Pons (tissue), 1 donor: ENCODE measurements at places on chromosomes 13 and 19.

DNA sequence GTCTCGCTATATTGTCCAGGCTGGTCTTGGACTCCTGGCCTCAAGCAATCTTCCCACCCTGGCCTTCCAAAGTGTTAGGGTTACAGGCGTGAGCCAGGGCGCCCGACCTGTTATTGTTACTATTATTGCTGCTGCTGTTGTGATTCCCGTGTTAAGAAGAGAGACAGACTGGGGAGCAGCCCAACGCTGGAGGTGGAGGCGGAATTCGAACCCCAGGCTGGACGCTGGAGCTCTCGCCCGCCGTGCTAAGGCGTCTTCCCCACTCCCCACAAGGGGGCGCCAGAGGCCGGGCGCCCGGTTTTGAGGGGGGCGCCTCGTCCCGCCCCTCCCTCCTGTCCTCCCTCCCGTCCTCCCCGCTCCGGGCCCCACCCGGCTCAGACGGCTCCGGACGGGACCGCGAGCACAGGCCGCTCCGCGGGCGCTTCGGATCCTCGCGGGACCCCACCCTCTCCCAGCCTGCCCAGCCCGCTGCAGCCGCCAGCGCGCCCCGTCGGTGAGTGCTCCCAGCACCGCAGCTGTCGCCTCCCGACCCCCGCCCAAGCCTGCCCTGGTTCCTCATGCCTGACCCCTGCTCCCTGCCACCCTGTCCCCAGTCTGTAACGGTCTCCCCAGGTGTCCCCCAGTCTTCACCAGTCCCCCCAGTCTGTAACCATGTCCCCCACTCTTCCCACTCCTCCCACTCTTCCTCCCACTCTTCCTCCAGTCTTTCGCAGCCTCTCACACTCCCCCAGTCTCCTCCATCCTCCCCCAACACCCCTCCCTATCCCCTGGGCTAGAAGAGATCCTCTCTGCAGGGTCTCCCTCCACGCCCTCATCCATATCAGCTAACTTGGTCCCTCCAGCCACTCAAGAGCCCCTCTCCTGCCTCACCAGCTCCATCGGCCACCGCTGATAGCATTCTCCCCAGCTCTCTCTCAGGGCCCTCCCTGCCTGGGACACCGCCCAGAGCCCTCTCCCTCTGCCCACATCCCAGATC lies at the start of gene EHD2:
EHD2 (plus strand) TSS at position 377 of the 976 bp plus-strand sequence. CDS start 3,191 bp downstream, outside the sequence.
- no peak for DNase-seq

DNA sequence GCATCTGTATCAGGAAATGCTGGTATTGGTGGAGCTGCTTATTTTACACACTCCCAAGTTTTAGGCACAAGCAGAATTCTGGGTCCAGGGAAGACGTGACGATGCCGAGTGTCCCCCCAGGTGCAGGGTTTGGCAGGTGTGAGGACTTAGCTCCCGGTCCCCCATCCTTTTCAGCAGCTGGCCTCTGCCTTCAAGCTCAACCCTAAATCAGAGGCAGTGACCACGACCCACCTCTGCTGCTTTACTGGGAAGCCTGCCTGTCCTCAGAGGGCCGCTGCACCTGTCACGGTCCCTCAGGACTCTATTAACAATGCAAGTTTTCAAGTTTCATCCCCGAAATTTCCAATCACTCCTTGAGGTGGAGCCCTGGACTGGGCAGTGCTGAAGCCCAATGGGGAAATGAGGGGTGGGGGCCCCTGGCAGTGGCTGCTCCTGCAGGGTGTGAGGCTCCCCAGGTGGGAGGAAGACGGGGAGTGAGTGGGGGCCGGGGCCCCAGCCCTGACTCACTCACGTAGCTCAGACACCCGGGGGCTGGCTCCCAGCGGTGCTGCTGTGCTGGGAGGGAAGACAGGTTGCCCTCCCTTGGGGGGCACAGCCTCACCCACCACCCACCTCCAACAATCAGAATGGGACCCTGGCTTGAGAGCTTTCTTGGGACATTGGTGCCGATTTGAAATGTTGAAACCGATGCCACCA lies 92.6 kb upstream of the MCF2L start:
- no peak for DNase-seq

DNA sequence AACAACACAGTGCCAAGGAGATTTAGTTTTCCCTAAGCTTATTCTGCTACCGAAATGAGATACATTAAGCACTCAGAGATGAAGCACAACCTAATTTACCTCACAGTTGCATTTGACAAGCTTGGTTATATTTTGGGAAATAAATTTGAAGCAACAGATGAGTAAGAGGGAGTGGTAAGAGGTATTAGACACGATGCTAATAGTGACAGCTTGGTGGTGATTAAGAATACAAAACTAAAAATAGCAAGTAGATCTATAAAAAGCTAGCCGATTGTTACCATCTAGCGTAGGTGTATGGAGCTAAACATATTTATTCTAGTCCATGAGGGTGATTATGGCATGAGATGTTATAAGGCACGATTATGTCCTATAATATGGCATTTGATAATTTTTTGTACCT lies 208.5 kb downstream of the PCCA start:
- no peak for DNase-seq

DNA sequence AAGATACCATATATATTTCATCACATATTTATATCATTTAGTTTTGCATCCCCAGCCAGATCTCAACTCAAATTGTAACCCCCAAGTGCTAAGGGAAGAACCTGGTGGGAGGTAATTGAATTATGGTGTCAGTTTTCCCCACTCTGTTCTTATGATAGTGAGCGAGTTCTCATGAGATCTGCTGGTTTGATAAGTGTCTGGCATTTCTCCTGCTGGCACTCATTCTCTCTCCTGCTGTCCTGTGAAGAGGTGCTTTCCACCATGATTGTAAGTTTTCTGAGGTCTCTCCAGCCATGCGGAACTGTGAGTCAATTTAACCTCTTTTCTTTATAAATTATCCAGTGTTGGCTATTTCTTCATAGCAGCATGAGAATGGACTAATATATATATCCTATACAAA lies 462.5 kb upstream of the SLITRK5 start:
- no peak for DNase-seq

DNA sequence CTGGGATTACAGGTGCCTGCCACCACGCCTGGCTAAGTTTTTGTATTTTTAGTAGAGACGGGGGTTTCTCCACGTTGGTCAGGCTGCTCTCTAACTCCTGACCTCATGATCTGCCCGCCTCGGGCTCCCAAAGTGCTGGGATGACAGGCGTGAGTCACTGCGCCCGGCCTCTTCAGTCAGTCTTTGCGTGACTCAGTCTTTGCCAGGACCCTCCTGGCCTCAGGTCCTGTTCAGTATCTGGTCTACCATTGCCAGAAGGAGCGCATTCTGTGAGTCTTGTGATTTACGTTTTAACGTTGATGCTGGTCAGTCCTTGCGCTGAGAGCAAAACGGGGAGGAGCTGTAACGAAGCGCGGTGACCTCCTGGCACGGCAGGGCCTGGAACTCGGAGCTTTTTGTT lies 7.6 kb upstream of the HMG20B start:
- no peak for DNase-seq

DNA sequence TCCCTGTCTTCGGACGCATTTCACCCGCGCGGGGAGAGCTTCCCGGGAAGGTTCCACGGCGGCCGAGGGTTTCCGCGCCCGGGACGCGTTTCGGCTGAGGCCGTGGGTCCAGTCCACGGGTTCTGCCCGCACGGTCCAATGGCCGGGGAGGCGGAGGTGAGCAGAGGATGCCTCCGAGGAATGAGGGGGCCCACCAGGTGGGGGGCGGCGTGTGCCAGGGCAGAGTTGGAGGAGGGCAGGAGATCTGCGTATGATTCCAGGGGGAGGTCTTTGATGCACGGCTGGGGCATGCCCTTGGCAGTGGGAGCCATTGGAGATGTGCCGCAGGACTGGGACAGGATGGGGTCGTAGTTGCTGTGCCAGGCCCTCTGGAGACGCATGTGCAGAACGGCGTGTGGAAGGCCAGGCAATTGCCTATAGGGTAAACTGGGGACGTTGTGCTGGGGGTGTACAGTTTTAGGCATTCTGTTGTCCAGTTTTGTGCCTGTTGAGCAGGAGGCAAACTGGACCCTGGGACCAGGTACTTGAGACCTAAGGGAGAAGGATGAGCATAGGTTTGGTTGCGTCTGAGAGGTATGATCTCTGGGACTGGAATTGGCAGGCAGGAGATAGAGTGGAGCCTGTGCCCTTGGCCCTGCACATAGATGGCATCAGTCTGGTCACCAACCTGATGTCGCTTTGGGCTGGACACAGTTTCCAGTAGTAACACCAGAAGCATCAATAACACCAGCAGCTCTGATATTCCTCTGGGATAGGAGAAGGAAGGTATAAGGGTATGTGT lies 751 bp downstream of the ZNF584 start:
- no peak for DNase-seq
